Coronary artery (tissue), 2 donors: ENCODE measurements at places on chromosomes 6 and 20.

DNA sequence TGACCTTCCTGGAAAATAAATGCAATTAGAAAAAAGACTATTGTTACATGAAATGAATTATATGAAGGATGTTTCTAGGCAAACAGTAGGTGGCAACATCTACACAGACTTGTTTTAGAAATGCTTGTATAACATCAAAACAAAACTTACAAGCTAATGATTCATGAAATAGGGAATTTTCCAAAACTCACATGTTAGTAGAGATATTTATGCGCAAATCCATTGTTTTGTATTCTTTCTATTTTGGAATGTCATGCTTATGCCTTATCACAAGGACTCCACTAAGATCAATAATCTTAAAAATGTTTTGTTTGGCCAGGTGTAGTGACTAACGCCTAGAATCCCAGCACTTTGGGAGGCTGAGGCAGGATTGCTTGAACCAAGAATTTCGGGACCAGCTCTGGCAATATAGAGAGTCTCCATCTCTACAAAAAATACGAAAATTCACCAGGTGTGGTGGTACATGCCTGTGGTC is 32.3 kb upstream of the LGSN start:
- DNase-seq = no peak

DNA sequence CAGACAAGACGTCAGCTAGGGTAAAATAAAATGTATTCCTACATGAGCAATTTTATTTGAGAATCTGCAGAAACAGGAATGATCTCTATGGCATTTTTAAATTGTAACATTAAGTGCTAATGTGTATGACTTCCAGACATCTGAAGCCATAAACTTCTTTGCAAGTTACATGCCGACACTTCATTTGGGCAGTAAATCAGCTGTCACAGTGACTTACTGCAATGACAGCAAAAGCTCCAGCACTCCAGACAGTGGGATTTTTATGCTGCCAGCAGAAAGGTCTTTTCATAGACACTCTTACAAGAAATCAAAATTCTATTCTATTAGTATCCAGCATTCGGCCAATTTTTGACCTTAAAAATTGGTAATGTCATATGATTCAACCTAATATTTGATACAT is 156.3 kb upstream of the SNX9 start:
- no peak for DNase-seq

- no peak for DNase-seq
Measured at GRCh38 chr6:97594844-97595243, 311.8 kb upstream of the MMS22L start.

DNA sequence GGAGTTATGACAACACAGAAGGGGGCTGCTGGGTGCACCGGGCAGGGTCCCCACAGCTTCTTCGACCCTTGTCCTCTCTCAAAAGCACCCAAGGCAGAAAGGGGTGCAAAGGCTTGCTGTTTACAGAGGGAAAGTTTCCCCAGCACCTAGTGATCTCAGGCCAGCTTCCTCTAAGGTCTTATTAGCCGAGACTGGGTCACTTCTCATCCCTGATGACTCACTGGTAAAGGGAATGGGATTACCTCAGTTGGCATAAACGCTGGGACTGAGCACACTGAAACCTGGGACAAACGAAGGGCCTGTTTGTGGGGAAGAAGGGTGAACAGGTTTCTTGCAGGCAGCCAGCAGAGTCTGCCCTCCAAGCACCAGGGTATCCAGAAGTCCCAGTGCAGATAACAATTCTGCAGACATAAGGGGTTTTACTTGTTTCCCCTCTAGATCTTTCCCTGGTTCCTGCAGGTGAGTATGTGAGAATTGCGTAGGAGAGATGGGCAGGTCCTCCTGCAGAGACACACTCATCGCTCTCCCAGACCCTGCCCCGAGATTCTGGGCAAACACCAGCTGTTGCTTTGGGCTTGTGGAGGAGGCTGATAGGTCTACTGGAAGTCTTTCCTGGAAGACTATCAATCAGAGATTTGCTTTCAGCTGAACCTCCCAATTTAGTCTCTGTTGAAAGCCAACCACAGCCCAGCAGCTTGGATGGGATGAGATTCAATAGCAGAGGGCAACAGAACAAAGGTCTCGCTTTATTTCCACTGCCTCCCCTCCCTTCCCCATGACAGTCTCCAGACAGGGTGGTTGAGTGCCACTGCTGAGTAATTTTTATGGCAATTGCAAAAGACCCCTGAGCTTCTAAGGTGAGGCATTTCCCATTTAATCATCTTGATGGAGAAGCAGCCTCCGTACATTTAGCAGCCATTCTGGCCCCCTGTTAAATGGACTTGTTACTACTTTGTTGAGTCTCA is 25.7 kb downstream of the KCNG1 start:
- no peak for DNase-seq

DNA sequence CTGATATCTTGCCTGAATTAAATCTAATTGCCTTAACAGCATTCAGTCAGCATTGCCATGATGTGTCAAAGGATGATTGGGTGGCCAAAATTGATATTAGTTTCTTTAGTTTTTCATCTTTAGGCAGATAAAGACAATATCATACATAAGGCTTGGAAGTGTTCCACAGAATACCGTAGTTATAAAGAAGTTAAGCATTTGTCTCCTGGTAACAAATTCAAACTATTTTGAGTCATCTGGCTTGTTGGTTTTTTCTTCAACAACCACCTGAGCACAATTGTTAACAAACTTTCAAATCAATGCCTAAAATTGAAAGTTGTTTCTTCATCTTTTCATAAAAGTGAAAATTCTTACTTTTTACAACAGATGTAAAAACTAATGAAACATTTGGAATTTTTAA is 47.5 kb upstream of the ADGRF5 start:
- DNase-seq = no peak
